ENCODE measurements at places on chromosomes 7 and 10.

- DNase-seq = no peak
Measured at GRCh38 chr10:1376384-1376945, 320.3 kb downstream of the WDR37 start.

GRCh38 chr7:92766461-92767003, 69.8 kb downstream of the CDK6 start:
- DNase-seq = no peak

DNA sequence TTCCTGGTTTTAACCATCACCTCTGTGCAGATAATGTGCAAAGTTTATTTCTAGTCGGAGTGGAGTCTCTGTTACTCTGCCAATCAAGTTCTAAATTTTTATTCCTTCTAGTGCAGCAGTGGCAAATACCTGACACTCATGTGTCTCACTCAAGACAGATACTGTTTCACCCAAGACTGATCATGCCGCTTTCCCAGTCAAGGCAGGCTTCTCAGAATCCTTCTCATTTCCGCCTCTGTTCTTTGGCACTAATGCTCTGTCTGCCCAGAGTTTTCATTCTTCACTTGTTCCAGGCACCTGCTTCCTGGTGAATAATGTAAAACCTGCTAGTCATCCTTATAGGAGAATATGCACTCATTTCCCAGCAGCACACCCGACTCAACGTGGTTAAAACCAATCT, 24.7 kb downstream of the MET start:
- DNase-seq = no peak

DNA sequence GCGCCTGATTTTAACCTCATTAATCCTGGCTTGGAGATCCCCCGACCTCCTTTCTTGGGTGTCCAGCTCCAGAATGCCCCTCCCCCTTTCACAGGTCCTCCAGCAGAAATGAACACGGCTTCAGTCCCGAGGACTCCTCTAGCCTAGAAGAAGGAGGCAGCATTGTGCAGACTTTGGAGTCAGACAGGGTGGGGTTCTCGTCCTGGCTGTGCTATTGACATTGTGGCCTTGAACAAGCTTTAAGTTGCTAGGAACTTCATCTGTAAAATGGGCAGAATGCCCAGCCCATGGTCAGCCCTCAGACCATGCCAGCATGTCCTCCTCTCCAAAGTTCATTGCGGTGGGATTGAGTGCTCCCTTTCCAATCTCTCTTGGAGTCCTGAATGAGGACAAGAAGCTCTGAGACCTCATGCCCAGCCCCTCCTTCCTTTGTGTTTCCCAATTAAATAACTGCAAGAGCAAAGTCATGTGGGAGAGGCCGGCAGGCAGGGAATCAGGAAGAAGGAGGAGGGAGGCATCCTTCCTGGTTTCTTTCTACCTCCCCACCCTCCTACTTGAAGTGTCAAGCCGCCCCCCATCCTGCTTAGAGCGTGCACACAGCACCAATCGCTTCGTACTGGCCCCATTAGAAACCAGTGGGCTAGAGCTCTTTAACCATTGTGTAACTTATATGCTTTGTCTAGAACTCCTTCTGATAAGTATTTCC, 86.4 kb downstream of the RBM20 start:
- no peak for DNase-seq

GRCh38 chr7:157371296-157371695, 34.5 kb downstream of the DNAJB6 start:
- no peak for DNase-seq

- no peak for DNase-seq
Measured at GRCh38 chr10:69466689-69467088, 15.4 kb downstream of the TSPAN15 start.

GRCh38 chr7:50687575-50688225, 95.0 kb downstream of the GRB10 start:
- no peak for DNase-seq

DNA sequence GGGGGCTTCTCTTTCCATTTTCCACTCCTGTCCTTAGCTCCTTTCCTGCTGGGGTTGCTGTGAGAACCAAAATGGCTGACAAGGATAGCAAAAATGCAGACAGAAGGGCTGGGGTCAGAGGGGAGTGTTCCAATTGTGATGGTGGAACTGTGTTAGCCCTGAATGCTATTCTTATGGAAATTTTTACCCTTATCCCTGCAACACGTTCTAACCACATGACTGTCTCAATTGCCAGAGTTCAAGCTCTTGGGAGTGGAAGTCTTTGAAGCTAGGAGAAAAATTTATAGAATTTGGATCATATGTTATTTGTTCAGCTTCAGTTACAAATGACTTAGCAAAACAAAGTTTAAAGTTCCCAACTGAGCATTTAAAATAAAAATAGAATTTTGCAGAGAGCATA, 134.1 kb downstream of the ADCYAP1R1 start:
- no peak for DNase-seq

GRCh38 chr7:128108129-128108528, 76.9 kb upstream of the LRRC4 start:
- DNase-seq = no peak

DNA sequence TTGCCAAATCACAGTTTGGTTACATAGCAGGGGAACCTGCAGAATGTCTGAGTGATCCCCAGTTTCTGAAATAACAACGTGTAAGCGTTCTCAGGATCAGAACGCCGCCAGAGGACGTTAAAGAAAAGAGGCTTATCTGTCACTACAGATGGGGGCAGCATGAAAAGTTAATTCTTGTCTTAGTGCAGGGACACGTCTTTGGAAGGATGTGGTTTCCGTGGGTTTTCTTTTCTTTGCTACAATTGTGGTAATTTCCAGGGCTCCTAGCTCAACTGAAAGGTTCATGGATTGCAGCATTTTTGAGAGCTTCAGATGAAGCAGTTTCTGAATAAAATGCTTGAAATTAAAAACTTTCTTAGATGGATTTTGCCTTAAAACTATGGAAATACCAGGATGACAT, 106.6 kb downstream of the PRKCQ start:
- DNase-seq = no peak

DNA sequence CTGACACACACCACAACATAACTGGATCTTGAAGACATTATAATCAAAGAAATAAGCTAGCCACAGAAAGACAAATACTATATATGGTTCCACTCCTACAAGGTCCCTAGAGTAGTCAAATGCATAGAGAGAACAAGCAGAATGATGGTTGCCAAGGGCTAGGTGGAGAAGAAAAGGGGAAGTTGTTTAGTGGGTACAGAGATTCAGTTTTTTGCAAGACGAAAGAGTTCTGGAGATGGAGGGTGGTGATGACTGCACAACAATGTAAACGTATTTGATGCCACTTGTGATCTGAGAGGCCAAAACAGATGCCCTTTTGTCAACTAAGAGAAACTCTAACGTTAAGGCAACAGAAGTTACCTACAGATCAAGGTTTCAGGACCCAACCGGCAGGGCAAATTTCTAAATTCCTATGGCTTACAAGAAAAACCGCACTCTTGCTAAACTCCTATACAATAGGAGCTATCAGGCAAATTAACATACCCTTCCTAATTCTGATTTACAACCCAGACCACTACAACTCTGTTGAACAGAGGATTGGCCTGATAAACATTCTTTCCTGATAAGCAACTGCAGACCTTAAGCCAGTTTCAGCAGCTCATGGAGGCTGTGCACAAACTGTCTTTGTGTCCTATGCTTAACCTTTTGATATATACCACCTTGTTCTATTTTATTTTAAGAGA, 69.0 kb downstream of the FAM107B start:
- DNase-seq = no peak

GRCh38 chr7:69338144-69338543, 260.1 kb upstream of the AUTS2 start:
- DNase-seq = no peak

DNA sequence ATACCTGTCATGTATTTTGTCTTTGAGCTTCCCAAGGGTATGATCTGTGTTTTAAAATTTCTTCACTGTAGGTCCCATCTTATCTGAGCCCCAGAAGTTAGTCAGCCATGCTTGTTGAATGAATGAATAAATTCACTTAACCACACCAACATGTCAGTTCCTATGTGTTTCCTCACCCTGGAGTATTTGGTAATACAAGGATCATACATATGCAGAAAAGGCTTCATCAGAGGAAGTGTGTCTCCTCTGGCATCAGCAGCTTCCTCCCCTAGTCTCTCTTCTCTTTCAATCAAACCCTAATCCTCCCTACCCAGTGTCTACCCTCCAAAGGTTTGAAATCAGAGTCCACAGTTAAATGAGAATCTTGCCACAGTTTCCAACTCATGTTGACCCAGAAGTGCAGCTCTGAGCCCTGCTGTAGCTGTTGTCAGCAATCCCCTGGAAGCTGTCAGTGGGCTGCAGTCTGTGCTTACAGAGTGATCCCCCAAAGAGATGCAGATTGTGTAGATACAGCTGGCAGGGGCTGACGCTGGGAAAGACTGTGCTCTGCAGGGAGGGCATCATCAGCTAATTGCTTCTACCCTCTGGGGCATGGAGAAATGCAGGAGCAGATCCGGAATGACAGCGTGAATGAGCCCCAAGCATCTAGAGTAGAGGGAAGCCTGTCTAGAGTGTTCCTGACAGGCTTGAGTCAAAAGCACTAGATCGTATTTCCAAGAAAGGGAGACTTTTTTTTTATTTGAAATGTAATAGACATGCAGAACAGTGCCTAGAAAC, 105.0 kb upstream of the WDR11 start:
- DNase-seq = no peak

- DNase-seq = no peak
Measured at GRCh38 chr10:90222939-90223338, 521.5 kb downstream of the KIF20B start.

DNA sequence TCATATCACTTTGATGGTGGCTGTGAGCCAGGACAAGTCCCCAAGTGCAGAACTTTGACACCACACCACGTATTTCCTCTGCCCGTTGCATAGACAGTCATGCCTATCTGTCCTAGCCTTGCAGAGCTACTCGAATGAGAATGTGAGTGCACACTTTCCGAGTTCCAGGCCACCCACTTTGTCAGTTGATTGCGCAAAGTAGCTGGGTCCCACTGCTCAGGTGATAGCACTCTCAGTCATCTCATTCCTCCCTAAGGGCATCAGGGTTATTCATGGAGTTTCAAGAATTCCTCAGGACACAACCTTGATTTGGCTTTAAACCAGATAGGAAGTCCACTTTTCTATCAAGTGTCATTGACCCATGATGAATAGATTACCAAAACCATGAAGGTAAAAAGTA, 19.3 kb downstream of the LSM5 start:
- no peak for DNase-seq

DNA sequence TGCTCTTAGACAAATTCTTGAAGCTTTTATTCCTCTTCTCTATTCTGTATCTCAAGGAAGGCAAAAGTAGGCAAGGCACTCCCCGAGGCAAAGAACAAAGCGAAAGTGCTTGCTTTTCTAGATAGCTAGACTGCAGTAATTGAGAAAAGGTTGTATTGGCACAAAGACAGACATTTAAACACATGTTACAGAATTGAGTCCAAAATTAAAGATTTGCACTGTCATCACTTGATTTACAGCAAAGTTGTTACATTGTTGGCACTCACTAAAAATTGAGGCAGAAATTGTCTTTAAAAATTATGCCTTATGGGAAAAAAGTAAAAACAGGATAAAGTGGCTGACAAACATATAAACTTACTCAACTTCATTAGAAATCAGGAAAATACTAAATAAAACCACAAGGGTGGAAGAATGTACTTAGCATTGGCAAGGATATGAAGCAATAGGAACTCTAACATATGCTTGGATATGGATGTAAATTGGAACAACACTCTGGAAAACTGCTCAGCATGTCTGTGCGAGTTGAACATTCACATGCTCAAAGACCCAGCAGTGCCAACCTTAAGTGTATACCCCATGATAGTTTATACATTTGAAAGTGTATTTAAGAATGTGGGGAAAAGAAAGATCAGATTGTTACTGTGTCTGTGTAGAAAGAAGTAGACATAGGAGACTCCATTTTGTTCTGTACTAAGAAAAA, 491.3 kb downstream of the GLRX3 start:
- DNase-seq = no peak

DNA sequence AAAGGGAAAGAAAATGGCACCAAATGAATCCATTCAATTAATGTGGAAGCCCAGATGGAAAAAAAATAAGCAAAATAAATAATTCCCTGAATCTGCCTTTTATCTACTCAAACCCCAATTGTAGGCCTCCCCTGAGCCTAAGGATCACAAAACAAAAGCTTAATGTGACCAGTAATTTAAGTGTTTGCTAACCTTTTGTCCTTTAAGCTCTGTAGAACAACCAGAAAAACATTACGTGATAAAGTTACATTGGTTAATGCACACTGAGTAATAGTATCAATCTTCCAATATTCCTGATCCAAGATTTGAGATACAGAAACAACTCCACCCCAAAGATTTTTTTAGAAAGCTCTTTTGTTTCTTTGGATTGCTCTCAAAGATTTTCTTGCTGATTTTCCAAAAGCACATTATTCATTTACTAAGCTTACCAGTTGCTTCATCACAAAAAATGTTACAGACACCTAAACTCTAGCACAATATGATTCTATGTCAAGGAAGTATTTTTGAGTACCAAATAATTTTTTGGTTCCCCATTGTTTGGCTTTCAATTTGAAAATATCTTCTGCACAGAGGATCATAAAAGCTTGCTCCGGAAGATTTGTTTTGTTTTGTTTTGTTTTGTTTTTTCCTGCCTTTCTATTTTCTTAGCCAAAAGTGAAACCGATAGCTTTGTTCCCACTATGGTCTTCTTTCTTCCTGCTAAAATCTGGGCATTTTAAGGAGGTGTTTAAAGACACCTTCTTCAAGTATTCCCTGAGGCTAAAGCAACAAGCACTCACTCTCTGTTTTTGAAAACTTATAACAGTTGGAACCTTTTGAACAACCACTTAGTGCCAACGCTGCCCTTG, 54.2 kb downstream of the TRIL start:
- DNase-seq = no peak

DNA sequence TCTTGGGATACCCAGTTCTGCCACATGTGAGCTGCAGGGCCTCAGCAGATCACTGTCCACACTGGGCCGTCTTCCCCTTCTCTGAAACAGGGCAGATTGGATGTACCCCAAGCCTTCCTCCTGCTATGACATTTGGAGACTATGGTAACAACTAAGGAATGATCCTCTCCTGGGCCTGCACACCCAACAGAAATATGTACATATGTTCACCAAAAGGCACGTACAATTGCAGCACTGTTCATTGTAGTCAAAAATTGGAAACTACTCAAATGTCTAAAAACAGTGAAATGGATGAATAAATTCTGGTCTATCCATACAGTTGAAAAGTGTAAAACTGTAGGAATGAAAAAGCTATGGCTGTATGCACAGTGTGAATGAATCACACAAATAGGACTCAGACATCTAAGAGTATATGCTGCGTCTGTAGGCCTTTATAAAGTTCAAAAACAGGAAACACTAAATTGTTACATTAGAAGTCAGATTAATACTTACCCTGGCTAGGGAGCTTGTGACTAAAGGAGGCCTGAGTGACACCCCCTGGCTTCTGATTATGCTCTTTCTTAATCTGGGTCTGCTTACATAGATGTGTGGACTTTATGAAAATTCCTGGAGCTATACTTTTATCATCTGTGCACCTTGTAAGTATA, 16.1 kb upstream of the XPNPEP1 start:
- DNase-seq = no peak

All from activated CD8-positive, alpha-beta memory T cell treated with anti-CD3 and anti-CD28 coated beads for 4 hours (primary cell).